ENCODE measurements at places on chromosomes 2 and 18.
A peak's percentile ranks its signal among the peaks of the same experiment; 100 is the strongest.

DNA sequence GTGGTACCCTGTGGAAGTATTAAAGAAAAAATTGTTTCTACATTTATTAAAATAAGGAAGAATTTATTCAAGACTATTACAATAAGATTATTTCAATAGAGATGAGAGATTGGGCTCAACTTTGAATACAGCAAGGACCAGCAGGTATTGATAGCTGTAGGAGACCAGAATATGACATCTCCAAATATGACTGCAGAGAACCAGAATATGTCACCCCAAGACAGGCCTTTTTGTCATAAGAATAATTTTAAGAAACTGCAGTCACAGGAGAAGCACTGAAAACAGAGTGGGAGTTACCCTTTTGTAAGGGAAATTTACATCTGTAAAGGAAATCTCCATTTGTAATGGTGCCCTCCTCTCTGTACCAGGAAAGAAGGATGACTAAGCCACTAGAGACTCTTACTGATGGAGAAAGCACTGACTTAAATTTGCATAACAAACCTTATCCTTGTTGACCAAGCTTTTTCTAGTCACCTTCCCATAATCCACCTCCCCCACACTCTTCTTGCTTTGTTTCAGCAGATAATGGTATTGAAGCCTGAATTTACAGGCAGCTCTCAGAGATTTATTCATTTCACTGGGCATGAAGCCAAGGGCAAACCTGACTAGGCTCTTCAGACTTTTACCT is 145.1 kb upstream of the RMP24 start:
- DNase-seq, result no peak

DNA sequence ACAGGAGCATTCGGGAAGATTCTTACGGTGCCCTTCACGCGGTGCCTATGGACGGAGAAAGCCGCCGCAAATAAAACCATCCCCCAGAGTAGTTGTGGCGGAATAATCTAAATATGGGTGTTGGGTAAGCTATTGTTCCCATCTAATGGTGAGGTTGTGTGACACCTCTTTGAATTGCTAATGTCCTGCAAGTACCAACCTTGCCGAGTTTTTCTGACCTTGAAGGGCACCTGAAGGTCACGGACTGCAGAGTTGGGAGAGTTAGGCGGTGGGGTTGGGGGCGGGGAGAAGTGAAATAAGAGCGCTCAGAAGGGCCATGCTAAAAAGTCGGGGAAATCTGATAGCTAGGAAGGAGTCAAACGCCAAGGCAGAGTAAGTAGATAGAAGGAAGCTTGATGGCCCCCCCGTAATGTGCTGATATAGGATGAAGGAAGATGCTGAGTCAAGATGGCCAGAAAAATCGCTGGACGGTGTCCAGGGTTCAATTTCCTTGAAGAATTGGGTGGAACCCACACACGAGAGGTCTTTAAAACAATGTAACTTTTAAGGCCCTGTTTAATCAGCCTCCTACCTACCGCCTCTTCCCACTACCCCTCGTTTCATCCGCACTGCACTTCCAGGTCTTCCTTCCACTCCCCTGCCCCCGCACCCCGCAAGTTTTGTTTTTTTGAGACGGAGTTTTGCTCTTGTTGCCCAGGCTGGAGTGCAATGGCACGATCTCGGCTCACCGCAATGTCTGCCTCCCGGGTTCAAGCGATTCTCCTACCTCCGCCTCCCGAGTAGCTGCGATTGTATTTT is 600 bp downstream of the KATNAL2 start:
- peak; percentile 30 for DNase-seq

- no peak for DNase-seq
Observed at GRCh38 chr2:80525152-80525551, 220.6 kb upstream of the LRRTM1 start.

DNA sequence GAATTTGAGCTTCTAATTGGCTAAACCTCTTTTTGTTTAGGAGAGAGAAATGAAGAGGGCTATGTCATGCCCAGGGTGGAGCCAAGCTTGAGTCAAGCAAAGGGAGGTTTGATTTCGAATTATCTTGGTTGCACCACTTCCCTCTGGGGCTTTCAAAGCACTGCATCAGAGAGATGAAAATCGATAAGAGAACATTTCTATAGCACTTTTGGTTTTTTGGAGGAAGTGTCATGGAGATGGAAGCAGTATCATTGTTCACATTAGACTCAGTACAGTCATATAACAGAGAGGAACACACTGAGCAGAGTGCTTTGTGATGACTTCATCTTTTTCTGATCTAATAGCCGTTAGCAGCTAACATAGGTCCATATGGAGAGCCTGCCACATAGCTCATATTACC is 120.3 kb upstream of the UXS1 start:
- no peak for DNase-seq
